ENCODE measurements at places on chromosomes 5 and 9. TPM values are rescaled to one million over a fixed set of nuclear protein-coding genes. Genes with fewer than 3 reads are reported as not detected.

Gene GNA14
- not detected for total RNA-seq

Gene FOXD4L6
- not detected for total RNA-seq

Gene NR2F1-AS1
- 8.1 TPM for total RNA-seq

Gene RIGI
- 3.8 TPM for total RNA-seq

Gene UGCG
- 48.5 TPM for total RNA-seq

Gene PFN3
- total RNA-seq = not detected

Gene ARAP3
- total RNA-seq = 4.6 TPM

Gene SHC3
- not detected for total RNA-seq

Gene CCIN
- total RNA-seq = 0.36 TPM

Gene PCDHGC4
- not detected for total RNA-seq

Gene ZMYND19
- 19.0 TPM for total RNA-seq

Gene MSX2
- 10.7 TPM for total RNA-seq

Gene CORO2A
- 0.03 TPM for total RNA-seq

Gene ROPN1L
- total RNA-seq = 3.0 TPM

Gene UNC5A
- not detected for total RNA-seq

Gene ABL1
- 24.2 TPM for total RNA-seq

Gene ADGRD2
- total RNA-seq = not detected

Gene CNTNAP3
- total RNA-seq = 2.7 TPM

Gene FOXI1
- 0.59 TPM for total RNA-seq

Gene KIF3A
- 6.2 TPM for total RNA-seq

Gene PNPLA7
- not detected for total RNA-seq

Gene NR4A3
- total RNA-seq = not detected

Gene ECPAS
- 87.8 TPM for total RNA-seq

Gene FOXD4L3
- not detected for total RNA-seq

Gene IL33
- 0.25 TPM for total RNA-seq

Gene ZNF483
- total RNA-seq = not detected

Gene TAF11L14
- not detected for total RNA-seq

Gene ZNF608
- total RNA-seq = 7.5 TPM

Gene ANKRD34B
- not detected for total RNA-seq

Gene DMGDH
- total RNA-seq = not detected

Gene PCDHGB2
- 2.5 TPM for total RNA-seq

Gene TTLL11
- total RNA-seq = 4.0 TPM

Gene GHR
- 3.4 TPM for total RNA-seq

Gene BAAT
- total RNA-seq = 0.13 TPM

Gene CDH9
- not detected for total RNA-seq

Gene MLANA
- total RNA-seq = not detected

Gene ZNF618
- 3.6 TPM for total RNA-seq

Gene TNC
- total RNA-seq = 4.2 TPM

Measured in MG63 (cell line).